Activated T-helper 1 cell treated with anti-CD3 and anti-CD28 coated beads, Interleukin-12 subunit alpha, Interleukin-12 subunit beta, Interleukin-2, Interleukin-4 antibody, amounts not matched to agents 30 ng/mL and 10 ng/mL and 1 ng/mL, durations not matched to agents 14 hours and 24 hours and 36 hours (primary cell): ENCODE measurements at places on chromosomes 3 and 15.
A peak's percentile ranks its signal among the peaks of the same experiment; 100 is the strongest.

- DNase-seq, result no peak
Observed at GRCh38 chr3:104437891-104438290, 928.8 kb upstream of the ALCAM start.

DNA sequence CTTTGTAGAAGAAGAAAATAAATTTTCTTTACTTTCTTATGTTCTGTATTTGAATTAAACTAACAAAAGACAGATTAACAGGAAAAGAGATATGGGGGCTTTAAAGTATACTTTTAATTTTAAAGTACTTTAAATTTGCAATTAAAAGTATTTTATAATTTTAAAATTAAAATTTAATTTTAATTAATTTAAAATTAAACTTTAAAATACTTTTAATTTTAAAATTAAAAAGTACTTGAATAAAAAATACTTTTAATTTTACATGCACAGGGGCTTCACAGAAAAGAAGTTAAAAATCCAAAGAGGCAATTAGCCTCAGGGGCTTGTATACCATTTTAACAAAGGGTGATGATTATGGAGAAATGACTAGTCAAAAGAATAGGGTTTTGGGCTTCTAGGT is 420.5 kb upstream of the TGFBR2 start:
- DNase-seq, result no peak

- DNase-seq, result no peak
Observed at GRCh38 chr15:95875121-95875643, 455.3 kb upstream of the NR2F2 start.

DNA sequence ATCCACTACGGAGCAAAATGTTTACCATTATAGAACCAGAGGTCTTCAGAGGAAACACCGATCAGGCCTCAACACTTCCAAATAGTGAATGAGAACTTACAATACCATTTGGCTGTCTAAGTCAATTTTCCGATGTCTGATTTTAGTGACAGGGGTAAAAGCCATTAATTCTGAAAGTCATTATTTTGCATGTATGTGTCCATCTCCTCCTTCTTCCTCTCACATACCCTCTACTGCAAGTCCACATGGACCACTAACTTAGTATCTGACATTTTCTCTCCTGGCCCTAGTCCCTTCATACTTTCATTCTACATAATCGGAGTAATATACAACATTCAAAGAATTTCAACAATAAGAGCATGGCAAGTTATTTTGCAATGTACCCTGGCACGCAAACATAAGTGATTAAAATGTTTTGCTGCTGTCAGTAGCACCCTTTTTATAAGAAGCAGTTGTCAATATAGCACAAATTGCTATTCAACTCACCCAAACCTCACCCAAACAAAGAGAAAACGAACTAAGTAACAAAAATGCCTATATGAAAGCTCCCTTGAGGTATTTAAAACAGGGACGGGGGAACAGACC is 1.9 kb downstream of the TOP2B start:
- no peak for DNase-seq

GRCh38 chr3:57983734-57984518 is 24.3 kb upstream of the FLNB start:
- peak; percentile 52 for DNase-seq

DNA sequence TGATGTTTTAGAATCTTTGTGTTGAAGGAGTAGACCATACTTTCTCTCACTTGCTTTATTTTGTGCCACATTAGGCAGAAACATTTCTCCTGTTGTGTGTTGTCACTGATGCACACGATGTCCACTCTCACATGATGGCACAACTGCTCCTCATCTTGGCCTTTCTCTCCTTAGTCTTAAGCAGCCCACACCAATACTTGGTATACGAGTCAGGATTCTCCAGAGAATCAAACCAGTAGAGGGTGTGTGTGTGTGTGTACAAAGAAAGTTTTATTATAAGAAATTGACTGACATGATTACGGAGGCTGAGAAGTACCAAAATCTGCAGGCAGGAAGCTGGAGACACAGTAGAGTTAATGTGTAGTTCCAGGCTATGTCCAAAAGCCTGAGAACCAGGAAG is 187.1 kb downstream of the ALCAM start:
- no peak for DNase-seq

DNA sequence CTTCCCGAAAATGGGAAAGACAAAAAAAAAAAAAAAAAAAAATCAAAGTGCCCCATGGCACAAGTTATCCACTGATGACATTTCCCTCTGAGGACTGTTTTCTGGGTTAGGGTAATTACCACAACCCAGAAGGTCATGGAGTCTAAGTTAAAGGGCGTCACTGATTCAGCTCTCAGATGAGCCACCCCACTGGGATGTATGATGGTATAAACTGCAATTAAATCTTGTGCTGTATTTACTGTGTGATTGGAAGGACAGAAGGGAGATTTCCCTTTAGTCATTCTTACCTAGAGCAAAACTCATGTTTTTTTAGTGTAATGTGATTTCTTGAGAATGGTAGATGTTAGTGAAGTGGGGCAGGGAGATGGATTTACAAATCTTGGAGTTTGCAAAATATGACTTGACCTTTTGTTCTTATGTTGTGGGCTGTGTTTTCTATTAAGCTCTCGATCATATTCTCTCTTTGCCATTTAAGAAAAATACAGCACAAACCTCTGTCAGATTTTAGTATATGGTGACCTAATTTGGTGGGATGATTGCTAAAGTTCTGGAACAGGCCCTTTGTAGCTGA is 244.2 kb downstream of the PTPRG start:
- no peak for DNase-seq

- DNase-seq, result peak; percentile 87
Observed at GRCh38 chr15:52179278-52180195, 11.7 kb downstream of the GNB5 start.

- DNase-seq, result no peak
Observed at GRCh38 chr3:162170581-162170980, 674.0 kb downstream of the OTOL1 start.

DNA sequence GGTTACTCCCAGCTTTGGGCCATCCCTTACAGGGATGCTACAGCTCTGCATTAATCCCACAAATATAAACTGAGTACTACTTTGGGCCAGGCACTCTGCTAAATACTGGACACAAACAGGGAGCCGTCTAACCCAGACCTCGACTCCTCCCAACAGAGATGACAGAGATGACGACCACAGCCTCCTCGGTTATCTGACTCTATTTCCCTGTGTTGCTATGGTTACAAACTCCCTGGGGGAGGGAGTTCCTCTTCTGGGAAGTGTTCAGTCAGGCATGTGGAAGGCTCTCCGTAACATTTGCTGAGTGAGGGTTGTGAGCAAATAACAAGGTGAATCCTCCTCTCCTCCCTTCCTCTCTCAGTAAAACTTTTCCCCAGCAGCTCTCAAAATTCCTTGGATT is 6.7 kb upstream of the CMTM7 start:
- no peak for DNase-seq

DNA sequence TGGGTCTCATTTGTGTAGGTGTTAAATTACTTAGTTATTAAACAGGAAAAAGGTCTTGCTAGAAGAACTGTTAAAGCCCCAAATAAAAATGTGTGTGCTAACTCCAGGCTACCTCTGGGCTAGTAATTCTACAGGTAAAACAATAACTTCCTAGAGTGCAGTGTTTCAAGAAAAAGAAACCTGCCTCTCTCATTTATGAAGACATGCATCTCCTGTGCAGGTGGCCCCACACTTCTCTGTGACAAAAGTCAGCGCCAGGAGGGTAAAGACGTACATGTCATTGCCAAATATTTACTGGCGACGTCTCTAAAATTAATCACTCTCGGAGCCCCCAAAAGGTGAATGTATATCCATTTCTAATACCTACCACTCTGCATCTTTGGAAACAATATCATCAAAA is 131.7 kb downstream of the FOXP1 start:
- no peak for DNase-seq

DNA sequence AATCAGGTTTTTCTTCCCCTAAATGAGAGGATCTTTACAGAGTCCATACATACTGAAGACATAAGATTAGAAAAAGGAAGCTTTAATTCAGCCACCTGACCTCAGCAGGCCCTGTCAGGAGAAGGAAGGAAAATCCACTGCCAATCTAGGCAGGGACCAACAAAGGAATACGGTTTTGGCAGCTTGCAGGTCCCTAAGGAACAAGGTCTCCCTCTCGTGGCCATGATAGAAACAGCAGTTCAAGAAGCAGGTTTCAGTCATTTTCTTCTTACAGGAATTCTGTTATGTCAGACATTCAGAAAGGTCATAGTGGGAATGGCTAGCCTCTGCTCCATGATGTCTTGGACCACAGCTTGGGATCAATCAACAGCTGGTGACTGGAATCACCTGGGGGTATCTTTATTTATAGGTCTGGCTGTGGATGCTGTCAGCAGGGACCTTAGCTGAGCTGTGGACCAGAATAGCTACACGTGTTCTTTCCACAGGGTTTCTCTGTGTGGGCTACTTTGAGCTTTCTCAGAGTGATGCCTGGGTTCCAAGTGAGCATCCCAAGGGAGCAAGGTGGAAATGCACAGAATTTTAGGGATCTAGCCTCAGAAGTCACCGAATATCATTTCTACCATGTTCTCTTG is 9.4 kb upstream of the CMSS1 start:
- no peak for DNase-seq

DNA sequence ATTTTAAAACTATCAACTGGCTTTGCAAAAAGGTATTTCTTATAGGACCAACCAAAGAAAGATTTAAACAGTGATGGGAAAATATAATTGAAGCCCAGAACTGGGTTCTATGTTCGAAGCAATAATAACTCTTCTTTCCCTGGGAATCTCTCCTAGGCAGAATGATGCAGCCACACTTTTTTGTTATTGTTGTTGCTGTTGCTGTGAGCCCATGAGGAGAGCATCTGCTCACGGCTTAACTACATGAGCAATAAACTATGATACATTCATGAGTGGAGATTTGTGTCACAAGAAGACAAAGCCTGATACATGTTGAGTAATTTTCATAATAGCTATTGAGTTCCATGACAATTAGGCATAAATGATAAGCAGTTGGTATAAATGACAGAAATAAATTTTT is 80.5 kb downstream of the CRTC3 start:
- no peak for DNase-seq
